ENCODE measurements at places on chromosomes 12 and 14.

GRCh38 chr14:73358187-73358586 is 100.2 kb downstream of the NUMB start:
- no peak for DNase-seq

DNA sequence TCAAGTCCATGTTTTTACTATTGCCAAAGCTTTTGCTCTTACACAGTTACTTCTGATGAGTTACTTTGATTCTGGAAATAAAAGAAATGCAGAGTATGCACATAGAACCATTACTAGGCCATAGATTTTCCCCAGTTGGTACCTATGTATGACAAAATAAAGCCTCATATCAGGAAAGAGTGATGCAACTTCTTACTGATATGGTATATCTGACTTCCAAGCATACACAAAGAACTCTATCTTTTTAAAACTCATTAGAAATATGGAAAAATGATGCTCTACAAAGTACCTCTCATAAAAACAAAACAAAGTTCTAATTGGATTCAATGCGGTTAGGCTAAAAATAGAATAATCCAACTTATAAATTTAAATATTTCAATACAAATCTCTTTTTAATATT is 92.1 kb downstream of the STXBP6 start:
- DNase-seq = no peak

DNA sequence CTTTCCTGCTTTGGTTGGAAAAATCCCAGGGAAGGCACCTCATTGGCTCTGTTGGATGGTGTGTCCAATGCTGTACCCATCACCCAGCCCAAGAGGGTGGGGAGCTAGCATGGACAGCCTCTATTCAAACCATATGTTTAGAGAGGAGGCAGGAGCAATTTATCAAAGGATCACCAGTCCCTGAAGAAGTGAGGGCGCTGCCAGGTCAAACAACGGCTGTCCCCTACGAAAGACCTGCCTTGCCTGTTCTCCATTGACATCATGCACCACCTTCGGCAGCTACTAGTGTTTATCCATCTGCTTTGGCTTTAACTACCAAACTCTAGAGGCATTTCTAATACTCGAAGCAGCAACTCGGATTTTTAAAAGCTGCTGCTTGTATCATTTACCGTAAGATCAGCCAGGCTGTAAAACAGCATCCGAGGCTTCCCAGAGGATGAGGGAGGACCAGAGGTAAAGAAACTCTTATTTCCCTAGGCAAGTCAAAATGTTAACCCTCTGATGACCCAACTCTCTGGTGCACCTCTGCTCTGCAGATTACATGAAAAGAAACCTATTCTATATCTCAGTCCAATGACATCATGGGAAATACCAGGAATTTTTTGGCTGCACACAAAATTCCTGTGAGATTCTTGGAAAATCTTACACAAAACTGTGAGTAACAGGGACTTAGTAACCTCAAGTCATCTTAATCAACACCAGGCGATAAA is 720.9 kb upstream of the TBX3 start:
- no peak for DNase-seq

- no peak for DNase-seq
These were observed 113.6 kb downstream of the CCER1 start for GRCh38 chr12:90841336-90841735.

GRCh38 chr12:122848471-122849351 is 13.5 kb downstream of the HIP1R start:
- no peak for DNase-seq

DNA sequence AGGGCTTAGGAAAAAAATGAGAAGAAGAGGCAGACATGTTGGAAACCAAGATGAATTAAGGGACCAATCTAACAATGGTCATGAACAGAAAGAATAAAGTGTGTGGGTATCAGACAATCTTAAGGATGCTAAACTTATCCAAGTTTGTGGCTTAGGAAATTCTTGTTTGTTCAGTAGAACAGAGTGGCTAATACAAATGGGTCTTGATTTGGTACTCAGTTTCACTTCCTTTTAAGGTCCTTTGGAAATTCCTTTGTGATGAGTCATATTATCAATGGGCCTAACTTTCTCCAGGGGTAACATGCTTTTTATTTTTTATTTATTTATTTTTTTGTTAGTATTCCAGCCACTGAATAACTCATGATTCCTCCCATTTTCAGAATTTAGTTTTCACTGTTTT is 1154.7 kb upstream of the FLRT2 start:
- no peak for DNase-seq

- no peak for DNase-seq
These were observed 22.9 kb upstream of the NR1H4 start for GRCh38 chr12:100450735-100451134.

DNA sequence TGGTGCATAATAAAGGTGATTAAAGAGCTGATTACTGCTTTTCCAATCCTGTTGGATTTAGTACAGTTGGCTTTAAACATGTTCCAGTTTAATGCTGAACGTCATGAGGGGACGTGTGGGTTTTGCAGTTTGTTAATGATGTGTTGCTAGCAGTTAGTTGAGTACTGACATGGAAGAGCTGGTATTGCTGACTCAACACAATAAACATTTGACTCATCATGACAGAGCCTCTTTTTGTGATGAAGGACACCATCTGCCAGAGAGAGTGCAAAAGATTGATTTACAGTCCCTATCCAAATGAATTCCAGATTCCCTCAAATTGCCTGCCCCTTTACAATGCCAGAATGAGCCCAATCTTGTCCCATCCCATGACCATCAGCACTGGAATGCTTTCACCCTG is 346.2 kb upstream of the PRICKLE1 start:
- no peak for DNase-seq

- DNase-seq = no peak
These were observed 13.3 kb upstream of the BTG1 start for GRCh38 chr12:92158796-92159439.

DNA sequence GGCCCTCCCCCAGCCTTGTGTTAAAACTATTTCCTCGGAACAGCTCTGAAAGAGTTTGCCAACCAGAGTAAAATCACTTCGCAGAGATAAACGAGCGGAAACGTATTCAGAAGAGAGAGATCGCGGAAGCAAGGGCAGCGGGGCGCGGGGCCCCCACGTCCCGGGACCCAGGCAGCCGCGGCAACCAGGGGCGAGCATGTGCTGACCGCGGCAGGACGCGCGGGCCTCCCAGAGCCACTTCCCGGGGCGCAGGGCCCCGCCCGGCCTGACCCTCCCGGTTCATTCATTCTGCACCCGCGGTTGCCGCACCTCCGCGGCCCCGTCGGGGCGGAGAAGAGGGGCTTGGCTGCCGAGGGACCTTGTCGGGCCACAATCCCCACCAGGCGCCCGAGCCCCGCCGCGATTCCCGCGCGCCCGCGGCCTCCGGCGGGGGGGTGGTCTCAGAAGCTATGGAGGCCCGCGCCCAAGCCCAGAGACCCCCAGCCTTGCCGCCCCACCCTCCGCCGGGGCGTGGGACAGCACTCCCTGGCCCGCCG is 598 bp downstream of the UBE2N start:
- DNase-seq = no peak

Measured in hematopoietic multipotent progenitor cell treated with erythropoietin and hydrocortisone succinate and interleukin-3 and kit ligand, for 15 days (in vitro differentiated cells).